ENCODE measurements at places on chromosomes 1 and 21.

DNA sequence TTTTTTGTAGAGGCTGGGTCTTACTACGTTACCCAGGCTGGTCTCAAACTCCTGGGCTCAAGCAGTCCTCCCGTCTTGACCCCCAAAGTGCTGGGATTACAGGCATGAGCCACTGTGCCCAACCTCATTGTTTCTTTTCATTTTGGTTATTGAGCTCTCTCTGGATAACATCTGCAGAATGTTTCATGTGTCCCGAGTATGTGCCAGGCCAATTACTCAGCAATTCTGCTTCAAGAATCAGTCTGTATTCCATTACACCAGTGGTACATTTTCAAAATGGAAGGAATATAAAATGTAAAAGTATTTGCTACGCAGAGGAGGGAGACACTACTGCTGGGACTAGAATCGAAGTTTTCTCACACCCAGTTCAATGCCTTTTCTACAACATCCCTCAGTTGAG, 1.7 kb upstream of the ELOA start:
- DNase-seq, result no peak

- peak; percentile 79 for DNase-seq
These were observed 148.4 kb downstream of the TLR5 start for GRCh38 chr1:222994511-222995235.

GRCh38 chr1:248054671-248055070, 8.0 kb downstream of the OR2L3 start:
- no peak for DNase-seq

DNA sequence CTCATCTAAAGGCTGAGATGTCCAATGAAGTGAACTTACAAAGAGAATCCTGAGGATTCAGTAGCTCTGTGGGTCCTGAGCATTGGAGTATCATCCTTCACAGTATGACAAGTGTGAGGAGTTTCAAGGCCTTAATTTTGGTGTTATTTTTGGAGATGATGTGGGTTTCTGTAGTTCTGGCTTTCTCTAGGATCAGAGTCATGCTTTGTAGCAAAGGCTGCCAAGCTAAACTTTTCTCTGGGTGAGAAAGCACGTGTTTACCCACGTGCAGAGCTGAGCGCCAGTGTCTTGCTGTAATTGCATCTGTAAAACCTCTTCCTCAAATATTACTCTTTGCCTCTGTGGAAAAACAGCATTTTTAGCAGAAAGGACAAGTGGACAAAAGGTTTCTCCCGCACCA, 387.8 kb upstream of the LYPLAL1 start:
- peak; percentile 79 for DNase-seq

- no peak for DNase-seq
These were observed 369.4 kb upstream of the B3GALT2 start for GRCh38 chr1:193555662-193556441.

DNA sequence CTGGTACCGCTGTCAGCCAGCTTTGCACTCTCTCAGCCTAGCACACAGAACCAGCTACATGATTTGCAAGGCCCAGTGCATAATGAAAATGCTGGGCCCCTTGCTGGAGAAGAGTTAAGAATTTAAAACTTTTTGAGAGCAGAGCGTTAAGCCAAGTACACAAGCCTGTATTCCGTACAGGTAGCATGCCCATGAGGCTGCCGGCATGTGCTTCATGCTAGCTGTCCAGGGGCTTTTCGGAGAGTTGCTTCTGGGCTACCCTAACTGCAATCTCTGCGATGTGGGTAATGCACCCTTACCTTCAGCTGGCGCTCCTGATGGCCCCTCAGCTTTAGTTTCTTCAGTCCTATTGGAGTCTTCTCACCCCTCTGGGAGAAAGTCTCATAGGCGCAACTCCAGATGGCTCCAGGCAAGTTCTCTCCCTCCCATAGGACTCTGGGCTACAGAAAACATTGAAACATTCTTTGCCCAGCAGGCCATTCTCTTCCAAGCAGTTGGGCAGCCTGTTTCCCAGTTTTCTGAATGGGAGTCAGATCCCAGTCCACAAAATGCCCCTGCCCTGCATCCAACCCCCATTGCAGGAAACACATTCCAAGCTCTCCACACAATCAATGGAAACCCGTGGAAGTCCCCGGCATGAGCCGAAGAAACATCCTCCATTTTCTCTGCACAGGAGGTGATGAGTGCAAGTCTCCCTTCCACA, 5.7 kb upstream of the AKT3 start:
- DNase-seq, result peak; percentile 53

DNA sequence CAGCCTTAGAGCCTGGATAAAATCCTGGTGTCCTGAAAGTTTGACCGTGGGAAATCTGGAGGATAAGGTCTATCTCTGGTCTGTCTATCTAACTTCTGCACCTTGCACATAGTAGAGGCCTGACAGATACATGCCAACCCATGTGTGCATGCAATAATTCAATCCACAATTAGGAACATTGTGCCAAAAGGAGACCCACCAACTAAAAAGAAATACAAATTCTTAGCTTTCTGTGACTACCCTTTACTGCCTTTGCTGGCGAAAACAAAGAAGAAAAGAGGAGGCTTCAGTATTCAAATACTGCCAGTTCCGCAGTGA, 381 bp upstream of the KLHL20 start:
- DNase-seq, result no peak

- DNase-seq, result no peak
These were observed 790 bp upstream of the TMEM54 start for GRCh38 chr1:32901823-32902534.

GRCh38 chr1:115680730-115681111, 39.0 kb downstream of the VANGL1 start:
- no peak for DNase-seq

DNA sequence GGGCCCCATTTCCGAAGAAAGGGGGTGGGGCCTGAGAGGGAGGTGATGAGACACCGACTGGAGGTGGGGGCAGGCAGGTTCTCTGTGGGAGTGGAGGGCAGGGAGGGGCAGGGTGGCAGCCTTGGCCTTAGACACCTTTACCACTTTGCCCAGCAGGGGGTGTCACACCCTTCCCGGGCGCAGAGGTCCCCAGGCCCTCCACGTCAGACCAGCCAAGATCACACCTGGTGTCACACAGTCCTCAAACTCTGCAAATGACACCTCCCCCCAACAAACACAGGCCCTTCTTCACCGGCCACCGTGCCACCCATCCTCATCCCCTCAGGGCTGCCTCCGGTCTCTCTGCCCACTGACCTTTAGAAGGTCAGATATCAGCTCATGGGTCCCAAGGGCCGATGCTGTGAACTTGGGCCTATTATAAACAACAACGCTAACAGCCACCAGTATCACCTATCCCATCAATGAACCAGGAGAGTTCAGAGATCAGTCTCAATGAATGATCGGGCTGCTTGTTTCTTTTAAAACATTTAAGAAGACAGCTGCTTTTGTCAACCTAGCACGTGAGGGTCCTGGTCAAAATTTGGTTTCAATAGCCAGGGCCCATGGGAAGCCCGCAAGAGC, 103.9 kb downstream of the CASZ1 start:
- DNase-seq, result no peak

GRCh38 chr1:58318157-58319005, 228.1 kb downstream of the OMA1 start:
- no peak for DNase-seq

GRCh38 chr21:36729310-36729970, 30.5 kb downstream of the SIM2 start:
- DNase-seq, result no peak

DNA sequence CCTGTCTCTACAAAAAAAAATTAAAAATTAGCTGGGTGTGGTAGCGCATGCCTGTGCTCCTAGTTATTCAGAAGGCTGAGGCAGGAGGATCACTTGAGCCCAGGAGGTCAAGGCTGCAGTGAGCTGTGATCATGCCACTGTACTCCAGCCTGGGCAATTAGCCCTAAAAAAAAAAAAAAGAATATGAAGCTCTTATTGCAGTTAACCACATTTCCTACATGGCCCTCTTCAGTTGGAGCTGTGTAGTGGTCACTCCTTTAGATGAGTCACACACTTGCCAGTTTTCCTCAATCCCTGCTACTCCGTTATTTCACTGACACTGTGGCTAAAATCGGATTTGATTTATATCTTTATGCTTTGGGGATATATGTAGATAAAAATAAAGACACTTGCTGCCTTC, 11.8 kb downstream of the NFYC start:
- peak; percentile 65 for DNase-seq

DNA sequence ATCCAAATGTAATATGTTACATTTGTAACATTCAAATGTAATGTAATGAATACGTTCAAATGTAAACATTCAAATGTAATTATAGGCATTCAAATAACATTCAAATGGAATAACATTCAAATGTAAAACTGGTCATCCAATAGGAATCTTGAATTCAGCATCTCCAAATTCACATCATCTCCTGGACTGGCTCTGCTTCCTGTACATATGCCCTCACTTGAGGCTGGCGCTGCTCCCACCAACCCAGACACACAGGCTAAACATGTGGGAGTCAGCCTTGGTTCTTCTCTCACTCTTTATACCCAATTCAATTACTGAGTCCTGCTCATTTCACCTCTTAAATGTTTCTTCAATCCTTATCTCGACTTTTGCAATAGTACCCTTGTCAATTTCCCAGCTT, 6.9 kb downstream of the EBNA1BP2 start:
- no peak for DNase-seq

DNA sequence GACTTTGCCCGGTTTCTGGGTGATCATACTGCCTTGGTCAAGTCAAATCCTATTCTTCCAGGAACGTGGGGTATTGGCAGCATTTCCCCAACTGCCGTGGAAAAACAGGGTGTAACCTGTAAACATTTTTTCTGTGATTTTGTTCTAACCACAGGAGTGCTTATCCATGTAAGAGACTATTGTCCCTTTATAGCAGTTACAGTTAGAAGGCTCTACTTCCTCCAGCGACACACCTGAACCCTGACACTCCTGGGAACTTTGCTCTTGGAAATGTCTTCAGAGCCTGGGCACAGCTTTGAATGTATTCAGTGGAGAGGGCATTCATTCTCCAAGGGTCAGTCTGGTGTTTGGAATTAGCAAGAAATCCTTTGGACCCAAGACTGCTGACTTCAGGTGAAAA, 26.4 kb upstream of the ARHGEF10L start:
- no peak for DNase-seq

DNA sequence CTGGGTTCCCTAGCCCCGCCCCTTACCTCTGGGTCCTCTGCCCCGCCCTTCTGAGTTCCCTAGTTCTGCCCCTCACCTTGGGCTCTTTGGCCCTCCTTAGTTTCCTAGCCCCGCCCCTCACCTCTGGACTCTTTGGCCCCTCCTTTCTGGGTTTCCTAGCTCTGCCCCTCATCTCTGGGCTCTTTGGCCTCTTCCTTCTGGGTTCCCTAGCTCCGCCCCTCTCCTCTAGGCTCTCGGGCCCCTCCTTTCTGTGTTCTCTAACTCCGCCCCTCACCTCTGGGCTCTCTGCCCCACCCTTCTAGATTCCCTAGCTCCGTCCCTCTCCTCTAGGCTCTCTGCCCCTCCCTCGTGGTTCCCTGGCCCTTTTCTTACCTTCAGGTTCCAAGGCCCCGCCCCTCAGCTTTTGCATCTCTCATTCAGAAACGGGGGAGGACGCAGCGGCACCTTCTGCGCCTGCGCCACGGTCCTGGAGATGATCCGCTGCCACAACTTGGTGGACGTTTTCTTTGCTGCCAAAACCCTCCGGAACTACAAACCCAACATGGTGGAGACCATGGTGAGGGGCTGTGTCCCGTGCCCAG, 88.5 kb downstream of the PTPRU start:
- DNase-seq, result no peak

- no peak for DNase-seq
These were observed 2.4 kb downstream of the KRTAP10-2 start for GRCh38 chr21:44548922-44549321.

GRCh38 chr1:3956527-3957170, 56.6 kb upstream of the C1orf174 start:
- no peak for DNase-seq

DNA sequence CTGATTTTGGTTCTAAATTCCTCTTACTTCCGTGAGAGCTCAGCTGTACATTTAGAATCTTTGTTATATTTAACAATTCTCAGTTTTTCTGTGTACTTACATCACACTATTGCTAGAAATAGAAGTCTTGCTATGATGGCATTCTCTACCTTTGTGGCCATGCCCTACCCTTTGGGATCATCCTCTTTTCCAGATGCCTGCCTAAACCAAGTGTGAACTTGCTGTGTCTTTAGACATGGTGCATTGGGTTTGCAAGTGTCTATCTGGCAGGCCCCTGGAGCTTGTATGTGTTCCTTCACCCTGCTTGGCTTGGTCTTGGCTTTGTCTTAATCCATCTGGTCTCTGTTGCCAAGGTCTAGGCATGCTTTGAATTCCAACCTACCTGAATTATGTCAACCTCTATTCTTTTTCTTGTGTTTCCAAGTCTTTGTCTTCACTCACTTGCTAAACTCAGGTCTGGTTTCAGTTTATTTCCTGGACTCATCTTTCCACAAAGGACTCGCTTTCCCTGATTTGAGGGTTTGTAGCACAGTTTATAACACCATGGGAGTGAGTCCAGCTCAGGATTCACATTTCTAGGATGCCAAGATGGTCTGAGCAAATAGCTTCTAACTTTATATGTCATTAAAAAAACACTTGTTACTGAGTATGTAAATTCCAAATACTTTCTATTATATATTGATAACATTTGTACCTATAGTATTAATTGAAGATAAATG, 20.6 kb upstream of the APOBEC4 start:
- peak; percentile 23 for DNase-seq

DNA sequence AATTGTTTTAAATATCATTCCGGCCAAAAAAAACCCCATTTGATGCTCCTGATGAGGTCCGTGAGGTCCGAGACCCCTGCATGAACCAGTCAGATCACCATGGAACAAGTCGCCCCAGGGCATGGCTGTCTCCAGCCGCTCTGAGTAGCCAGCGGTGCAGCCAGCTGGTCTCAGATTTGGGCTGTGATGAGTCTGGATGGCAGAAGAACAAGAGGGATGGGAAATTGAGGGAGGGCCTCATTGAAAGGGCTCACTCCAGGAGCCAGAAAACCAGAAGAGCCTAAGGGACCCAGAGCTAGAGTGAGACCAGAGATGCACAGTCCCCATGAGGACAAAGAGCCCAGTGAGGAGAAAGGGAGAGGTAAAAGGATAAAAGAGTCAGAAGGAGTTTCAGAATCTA, 174.0 kb downstream of the TOMM20 start:
- DNase-seq, result no peak

GRCh38 chr1:246638941-246639655, 72.8 kb downstream of the CNST start:
- DNase-seq, result no peak

- peak; percentile 41 for DNase-seq
These were observed 39.3 kb downstream of the TCP10L start for GRCh38 chr21:32545948-32546441.

DNA sequence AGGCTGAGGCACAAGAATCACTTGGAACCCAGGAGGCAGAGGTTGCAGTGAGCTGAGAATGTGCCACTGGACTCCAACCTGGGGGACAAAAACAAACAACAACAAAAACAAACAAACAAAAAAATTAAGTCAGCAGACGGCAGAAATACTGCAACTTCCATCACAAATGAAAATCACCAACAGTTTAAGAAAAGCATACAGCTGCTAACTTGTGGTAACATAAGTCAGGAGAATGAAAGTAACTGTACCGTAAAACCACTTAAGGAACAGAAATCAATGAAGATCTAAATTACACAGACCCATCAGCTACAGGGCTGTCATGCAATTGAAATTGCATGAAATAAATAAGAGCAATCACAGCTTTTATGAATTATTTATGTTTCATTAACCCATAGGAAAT, 25.0 kb downstream of the MCOLN2 start:
- DNase-seq, result no peak

All from fibroblast of skin of scalp (primary cell).